ENCODE measurements at places on chromosomes 2 and 18.

- DNase-seq = no peak
Measured at GRCh38 chr2:4507661-4508060, 804.3 kb downstream of the DCDC2C start.

GRCh38 chr18:58955001-58955400 lies 90.3 kb downstream of the ZNF532 start:
- DNase-seq = no peak

- no peak for DNase-seq
Measured at GRCh38 chr18:38025433-38026038, 459.9 kb upstream of the CELF4 start.

- no peak for DNase-seq
Measured at GRCh38 chr2:169136885-169137534, 67.6 kb downstream of the DHRS9 start.

- DNase-seq = no peak
Measured at GRCh38 chr18:8777846-8778245, 72.5 kb downstream of the MTCL1 start.

DNA sequence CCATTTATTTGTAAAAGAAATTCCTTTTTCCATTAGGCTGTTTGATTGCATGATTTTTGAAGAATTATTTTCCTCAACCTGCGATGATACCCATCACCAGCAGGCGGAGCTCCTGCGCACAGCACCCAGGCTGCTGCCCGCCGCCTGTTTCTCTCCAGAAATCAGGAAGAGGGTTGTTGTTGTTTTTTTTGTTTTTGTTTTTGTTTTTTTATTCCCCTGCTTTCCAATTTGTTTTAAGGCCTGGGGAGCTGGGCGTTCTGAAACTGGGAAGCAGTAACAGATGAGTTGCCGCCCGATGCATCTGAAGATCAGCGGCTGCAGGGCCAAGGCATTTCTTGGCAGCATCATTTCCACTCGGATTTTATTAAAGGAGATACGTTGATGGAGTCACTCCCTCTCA lies 132.1 kb downstream of the MBP start:
- no peak for DNase-seq

DNA sequence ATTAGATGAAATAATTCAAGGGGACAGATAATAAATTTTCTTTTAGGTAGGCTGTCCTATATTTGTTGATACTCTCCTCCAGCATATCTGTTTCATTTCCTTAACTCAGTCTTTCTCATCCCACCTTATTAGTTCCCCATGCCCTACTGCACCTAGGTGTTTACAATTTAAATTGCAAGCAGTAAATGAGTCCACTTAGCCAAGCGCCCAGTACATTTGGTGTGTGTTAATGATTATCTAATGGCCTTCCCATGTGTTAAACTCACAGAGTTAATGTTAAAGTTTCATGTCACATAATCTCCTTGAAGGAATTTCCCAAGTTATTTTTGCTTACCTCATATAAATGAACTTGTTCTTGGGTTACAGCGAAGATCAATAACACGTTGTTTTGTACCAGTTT lies 31.2 kb downstream of the ITGB6 start:
- DNase-seq = no peak

DNA sequence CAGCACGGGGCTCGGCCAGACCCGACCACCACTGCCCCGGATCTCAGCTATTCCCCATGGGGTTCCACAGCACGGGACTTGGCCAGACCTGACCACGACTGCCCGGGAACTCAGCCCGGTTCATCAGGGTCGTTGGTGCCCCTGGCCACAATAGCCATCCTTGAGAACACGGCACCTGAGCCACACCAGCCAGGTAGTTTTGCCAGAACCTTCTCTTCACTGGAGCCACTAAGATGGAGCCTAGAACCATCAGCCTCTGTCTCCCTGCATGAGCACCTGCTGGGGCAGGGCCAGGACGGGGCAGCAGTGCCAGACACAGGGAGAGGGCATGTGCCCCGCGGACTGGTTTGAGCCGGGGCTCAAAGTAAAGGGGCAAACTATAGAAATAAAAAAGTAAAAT lies 11.4 kb upstream of the KCNG2 start:
- no peak for DNase-seq

- DNase-seq = peak; percentile 48
Measured at GRCh38 chr2:181575024-181575649, 81.8 kb downstream of the CERKL start.

GRCh38 chr2:220916931-220917330 lies 655.2 kb downstream of the EPHA4 start:
- no peak for DNase-seq

DNA sequence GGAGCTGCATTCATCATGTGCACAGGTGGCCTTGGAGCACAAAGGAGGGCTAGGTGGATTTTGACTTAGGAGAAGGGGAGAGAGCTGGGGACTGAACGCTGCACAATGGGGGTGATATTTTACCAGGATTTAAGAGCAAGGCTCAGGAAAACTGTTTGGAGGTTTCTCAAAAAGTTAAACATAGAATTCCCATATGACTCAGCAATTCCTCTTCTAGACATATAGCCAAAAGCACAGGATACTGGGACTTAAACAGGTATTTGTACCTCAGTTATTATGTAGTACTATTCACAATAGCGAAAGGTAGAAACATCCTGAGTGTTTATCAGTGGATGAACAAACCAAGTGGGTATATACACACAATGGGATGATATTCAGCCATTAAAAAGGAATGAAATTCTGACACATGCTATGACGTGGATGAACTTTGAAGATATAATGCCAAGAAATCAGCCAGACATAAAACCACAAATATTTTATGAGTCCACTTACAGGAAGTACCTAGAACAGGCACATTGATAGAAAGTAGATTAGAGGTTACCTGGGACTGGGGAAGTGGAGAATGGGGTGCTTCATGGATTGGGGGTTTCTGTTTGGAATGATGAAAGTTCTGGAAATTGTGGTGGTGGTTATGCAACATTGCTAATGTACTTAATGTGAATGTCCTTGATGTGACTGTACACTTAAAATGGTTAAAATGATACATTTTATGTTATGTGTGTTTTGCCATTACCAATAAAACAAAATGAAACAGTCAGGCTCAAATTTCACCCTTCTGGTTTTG lies 216.9 kb downstream of the HAUS1 start:
- no peak for DNase-seq

- DNase-seq = no peak
Measured at GRCh38 chr2:217943446-217944321, 59.1 kb downstream of the TNS1 start.

DNA sequence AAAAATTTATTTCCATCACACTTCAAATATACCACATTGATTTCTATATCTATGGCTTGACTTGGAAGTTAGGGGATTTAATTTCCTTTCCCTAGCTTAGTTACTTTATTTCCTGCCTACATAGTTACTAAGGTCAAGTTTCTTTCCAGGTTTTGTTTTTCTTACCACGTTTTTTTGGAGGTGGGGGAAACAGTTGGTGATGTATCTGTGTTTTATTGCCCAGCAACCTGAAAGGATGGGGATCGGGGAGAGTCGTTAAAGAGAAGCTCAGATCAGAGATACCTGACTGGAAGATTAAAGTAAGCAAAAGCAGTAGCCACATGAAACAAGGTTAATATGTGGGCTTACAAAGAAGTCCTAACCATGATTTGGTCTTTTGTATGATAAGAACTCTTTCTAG lies 127.8 kb downstream of the OSBPL6 start:
- DNase-seq = no peak

DNA sequence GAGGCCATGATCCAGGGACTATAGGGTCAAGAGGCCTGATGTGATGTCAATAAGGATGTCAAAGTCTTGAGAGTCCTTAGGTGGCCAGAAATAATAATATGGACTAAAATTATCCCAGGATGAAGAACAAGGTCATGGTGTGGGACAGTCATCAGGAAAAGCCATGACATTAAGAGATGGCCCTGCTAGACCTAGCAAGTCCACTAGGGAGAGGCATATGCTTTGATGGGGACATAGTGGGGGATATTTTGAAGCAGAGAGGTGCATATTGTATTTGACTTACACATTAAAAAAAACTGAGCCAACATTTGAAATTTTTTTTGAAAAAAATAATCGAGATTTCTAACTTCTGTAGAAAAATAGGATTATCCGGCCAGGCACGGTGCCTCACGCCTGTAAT lies 53.3 kb upstream of the CXCR4 start:
- DNase-seq = no peak

DNA sequence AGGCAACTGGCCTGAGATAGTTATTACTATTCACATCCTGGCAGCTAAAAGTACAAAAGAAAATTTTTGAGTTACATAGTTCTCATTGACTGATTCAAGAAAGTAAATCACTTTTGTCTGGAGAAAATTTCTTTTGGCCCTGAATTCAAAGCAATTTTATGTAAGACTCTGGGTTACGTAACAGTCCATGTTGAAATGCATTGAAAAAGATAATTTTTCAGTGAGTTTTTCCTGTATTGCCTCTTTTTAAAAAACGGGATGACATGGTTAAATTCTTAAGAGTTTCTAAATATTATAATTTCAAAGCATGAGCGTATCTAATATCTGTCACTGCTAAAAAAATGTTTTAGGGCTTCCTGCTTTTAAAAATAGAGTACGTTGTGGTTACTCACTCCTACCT lies 72.7 kb downstream of the ANKRD12 start:
- no peak for DNase-seq

GRCh38 chr2:120949027-120949956 lies 213.6 kb downstream of the GLI2 start:
- no peak for DNase-seq

GRCh38 chr2:169080250-169081069 lies 11.1 kb downstream of the DHRS9 start:
- no peak for DNase-seq

DNA sequence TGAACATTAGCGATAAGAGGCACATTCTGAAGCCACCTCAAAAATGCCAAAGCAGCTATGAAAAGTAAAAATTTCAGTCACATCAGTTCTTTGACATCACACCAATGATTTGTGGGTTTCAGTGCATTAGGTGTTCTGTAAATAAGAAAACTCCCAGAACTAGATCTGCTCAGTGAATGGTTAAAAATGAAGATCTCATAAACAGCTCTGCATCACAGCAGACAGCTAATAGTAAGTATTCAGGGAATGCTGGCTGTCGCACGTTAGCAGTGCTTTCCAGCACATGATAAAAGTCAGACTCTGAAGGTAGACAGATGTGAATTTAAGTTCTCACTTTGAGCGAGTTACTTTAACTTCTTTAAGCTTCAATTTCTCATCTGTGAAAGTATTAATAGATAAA lies 154.9 kb downstream of the SATB2 start:
- DNase-seq = no peak

- no peak for DNase-seq
Measured at GRCh38 chr2:143356736-143357446, 227.7 kb downstream of the ARHGAP15 start.
